ENCODE measurements at places on chromosomes 1 and 21.

DNA sequence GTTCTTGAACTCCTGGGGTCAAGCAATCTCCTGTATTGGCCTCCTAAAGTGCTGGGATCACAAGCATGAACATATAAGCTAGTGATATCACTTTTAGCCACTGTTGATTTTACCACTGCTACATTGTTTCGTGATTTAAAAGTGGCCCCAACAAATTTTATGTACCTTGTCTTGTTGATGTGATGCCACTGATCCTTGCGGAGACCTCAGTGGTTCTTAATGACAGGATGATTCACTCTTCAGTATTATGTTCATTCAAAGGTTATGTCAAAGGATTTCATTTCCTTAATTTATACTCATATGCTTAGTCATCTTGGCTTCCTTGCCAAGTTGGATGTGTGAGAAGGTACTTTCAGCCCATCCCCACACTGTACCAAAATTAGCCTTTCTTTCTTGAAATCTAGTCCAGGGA, 12.1 kb downstream of the PRKACB start:
- DNase-seq, result no peak

GRCh38 chr1:23384312-23385058, 14.8 kb upstream of the ZNF436 start:
- no peak for DNase-seq

GRCh38 chr21:44911384-44912157, 9.1 kb downstream of the ITGB2 start:
- DNase-seq, result peak; percentile 66

DNA sequence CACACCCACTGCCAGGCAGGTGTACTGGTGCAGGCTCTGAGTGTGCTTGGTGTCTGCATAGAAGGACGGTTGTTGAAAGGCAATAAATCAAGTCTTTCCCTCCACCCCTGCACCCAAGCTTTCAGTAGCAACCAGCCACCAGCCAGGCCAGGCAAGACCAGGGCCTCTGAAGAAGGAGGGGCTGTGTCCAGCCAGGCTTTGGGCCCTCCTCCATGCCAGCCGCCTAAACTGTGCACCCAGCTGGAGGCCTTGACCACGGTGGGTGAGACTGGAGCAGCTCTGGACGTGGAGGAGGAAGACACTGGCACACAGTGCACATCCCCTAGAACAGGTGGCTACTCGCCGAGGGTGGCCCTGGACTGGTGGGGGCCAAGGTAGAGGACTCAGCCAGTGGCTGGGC, 4.9 kb downstream of the OLIG2 start:
- DNase-seq, result no peak

GRCh38 chr1:174818014-174818616, 181.6 kb upstream of the CACYBP start:
- no peak for DNase-seq

Measured in SHP77 (cell line).